ENCODE measurements at places on chromosomes 7 and 10. TPM values are rescaled to one million over a fixed set of nuclear protein-coding genes. Genes with fewer than 3 reads are reported as not detected.

ANKRD30A gene
- not detected for total RNA-seq

GOLGA7B gene
- 0.55 TPM for total RNA-seq

BMPER gene
- 2.1 TPM for total RNA-seq

DNA sequence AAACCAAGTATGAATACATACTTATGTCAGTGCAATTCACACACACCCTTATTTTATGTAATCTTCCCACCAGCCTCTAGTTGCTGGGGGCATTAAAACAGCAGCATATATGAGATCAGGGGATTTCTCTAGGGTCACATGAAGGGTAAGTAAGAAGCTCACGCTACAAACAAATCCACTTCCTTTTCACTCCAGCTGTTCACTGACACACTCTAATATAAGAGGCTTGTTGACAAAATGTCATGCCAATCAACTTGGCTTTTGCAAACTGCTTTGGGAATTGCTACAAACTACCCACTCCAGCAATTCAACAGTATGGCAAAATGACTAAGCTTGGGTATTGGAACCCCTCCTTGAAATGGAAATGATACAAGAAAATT, 10.3 kb downstream of the FAM3C start:
- H3K36me3 ChIP-seq: no peaks in the 10 kb centered on the region
- no peak for DNase-seq
- no peak overlapping the region for H3K4me3 ChIP-seq
- peaks cover 6% of the 10 kb centered on the region for H3K4me1 ChIP-seq
- no peak overlapping the region for H3K27ac ChIP-seq

DNA sequence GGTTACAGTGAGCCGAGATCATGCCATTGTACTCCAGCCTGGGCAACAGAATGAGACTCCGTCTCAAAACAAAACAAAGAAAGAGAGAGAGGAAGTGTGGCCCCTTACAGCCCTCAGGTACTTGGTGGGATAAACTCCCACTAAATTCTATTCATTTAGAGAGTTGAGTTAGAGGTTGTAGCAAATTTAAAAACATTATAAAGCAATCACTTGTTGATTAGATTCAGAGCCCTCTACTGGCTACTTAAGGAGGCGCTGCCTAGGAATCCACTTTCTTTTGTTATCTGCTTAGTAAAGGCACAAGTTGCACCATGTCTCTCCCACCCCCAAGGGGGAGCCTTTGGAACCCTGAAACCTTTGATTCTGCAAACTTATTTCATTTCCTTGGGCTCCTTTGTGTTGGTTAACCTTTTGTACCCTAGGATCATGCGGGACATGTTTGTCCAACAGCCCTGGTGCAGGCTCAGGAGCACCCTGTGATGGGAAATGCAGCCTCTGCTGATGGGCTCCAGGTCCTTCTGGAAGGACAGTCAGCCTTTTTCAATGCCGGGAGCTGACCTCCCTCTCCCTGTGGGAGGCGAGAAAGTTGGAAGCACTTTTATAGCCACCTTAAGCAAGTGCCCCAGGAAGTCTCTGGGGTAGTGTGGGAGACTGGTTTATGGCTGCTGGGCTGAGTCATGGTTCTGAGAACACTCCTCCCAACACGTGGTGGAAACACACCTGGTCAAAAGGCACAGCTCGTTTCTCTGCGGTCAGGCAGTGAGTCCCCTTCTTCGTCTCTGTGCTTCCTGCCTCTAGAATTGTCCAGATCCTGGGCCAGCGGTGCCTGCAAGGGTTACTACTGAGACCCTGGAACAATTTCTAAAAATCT, 2.3 kb downstream of the HKDC1 start:
- no peak for DNase-seq
- no peaks in the 10 kb centered on the region for H3K4me1 ChIP-seq
- peaks cover 9% of the 10 kb centered on the region for H3K27me3 ChIP-seq
- no peak overlapping the region for H3K27ac ChIP-seq
- no peaks in the 10 kb centered on the region for H3K36me3 ChIP-seq

DNA sequence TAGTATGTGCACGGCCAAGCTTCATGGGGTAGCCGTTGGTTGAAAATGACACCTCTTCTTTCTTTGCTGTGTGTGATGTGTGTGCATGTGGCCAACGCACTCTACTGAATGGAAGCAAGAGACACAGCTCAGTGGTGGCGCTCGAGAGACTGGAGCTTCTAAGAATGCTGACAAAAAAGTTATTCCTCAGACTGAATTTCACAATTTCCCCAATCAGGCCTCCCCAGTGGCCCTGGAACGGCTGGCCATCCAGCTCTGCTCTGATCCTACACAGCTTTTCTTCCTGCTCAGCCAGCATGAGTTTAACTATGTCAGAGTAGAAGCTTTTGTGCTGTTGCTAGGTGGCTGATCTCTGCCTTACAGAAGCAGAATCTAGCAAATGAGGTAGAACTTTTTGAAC, 186.7 kb upstream of the PLXDC2 start:
- DNase-seq: peak; percentile 86
- no peak overlapping the region for H3K4me3 ChIP-seq
- no peaks in the 10 kb centered on the region for H3K36me3 ChIP-seq
- H3K4me1 ChIP-seq: no peaks in the 10 kb centered on the region
- no peaks in the 10 kb centered on the region for H3K27me3 ChIP-seq
- H3K27ac ChIP-seq: no peak overlapping the region

GRCh38 chr7:28078036-28078901, 102.3 kb downstream of the JAZF1 start:
- H3K27me3 ChIP-seq: no peaks in the 10 kb centered on the region
- H3K4me3 ChIP-seq: no peak overlapping the region
- H3K4me1 ChIP-seq: peaks cover 54% of the 10 kb centered on the region
- no peaks in the 10 kb centered on the region for H3K36me3 ChIP-seq
- DNase-seq: no peak
- H3K27ac ChIP-seq: peak overlapping the region; percentile 53

DNA sequence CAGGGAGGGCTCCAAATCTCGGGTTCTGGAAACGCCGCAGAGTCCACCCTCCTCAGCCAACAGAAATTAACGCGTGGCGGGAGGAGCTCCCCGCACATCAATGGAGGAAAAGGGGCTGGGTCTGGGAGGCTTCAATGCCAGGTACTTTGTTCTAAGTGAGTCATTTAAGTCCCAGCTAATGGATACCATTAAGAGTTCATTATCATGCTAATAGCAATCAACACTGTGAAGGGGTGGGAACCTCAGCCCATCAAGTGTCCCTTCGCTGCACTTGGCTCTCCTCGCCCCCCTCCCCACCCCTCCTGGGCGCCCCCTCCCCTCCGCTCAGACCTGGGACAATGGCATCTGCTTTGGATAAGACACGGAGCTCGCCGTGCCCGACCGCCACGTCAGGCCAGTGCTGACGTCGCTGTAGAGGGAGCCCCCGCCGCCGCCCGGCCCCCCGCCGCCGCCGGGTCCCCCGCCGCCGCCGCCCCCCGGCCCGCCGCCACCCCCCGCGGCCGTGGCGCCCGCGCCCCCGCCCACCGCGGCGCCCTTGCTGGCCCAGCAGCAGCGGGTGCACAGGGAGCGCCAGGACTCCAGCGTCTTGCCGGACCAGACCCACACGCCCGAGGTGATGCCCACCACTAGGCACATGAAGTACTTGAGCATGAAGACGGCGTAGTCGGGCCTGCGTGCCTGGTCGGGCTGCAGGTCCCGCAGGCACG, 2.9 kb downstream of the FZD8 start:
- no peak for DNase-seq
- H3K4me1 ChIP-seq: no peaks in the 10 kb centered on the region
- H3K27ac ChIP-seq: peak overlapping the region; percentile 65
- H3K4me3 ChIP-seq: peak overlapping the region; percentile 38

DNA sequence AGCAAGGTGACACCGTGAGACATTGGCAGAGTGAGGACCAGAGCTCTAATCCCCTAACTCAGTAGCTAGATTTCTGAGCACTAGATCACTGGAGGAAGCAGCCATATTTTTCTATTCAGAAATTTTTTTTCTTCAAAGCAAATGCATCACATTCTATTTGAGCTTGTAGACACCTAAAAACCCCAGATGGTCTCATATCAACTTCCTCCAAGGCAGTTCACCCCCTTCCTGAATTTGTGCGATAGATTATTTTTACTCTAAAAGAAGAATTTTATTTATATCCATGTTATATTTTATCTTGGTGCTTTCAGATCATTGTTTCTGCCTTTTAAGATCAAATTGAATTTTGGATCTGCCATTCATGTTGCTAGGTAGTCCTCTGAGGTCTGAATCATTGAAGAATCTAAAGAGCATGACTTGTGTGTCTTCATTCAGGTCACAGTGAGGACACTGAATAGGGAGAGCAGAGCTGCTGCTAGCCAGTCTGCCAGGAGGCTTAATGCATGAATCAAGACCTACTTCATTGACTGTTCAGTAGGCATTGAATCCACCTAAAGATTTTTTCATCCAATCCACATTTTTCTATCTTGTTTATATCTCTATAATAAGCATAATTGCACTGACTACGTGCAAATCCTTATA, 92.9 kb upstream of the LRRTM3 start:
- H3K36me3 ChIP-seq: no peaks in the 10 kb centered on the region
- H3K27me3 ChIP-seq: no peaks in the 10 kb centered on the region
- DNase-seq: no peak
- no peak overlapping the region for H3K4me3 ChIP-seq

DNA sequence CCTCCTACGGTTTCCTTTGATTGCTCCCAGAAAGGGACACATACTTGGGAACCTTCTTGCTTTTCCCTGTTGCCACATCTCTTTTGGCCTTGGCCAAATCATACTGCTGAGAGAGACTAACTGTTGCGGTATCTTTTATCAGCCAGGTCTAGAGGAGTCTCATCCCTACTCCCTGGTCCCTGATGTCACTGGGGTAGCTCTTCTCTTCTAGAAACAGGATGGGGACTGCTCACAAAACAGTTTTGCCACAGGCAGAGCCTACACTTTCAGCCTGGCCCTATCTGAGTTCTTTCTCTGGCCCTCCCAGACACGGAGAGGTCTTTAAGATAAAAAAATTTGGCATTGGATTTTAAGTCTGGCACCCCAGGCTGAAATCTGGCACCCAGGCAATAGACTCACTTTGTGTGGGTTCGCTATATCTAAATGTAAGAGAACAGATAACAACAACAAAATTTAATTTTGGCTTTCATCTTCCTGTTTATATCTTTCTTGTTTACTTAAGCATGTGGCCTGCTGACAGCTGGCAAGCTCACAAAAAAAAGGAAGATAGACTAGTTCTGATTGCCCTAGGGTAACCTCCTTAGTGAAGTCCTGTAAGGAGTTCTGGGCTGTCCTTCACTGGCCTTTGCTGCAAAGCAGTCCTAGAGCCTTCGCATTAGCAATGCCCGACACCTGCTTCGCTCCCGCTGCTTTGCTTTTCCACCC, 228.3 kb upstream of the NPVF start:
- peak; percentile 68 for DNase-seq
- no peak overlapping the region for H3K4me3 ChIP-seq
- no peaks in the 10 kb centered on the region for H3K4me1 ChIP-seq
- peak overlapping the region; percentile 61 for H3K27ac ChIP-seq
- no peaks in the 10 kb centered on the region for H3K27me3 ChIP-seq

GRCh38 chr10:102633287-102633686, 11.0 kb upstream of the TRIM8 start:
- H3K36me3 ChIP-seq: no peaks in the 10 kb centered on the region
- no peak overlapping the region for H3K4me3 ChIP-seq
- H3K27me3 ChIP-seq: no peaks in the 10 kb centered on the region
- DNase-seq: no peak

- no peak for DNase-seq
- no peaks in the 10 kb centered on the region for H3K27me3 ChIP-seq
- no peaks in the 10 kb centered on the region for H3K4me1 ChIP-seq
- H3K27ac ChIP-seq: no peak overlapping the region
- H3K4me3 ChIP-seq: no peak overlapping the region
Measured at GRCh38 chr7:64685091-64685490, 19.2 kb downstream of the ZNF107 start.

DNA sequence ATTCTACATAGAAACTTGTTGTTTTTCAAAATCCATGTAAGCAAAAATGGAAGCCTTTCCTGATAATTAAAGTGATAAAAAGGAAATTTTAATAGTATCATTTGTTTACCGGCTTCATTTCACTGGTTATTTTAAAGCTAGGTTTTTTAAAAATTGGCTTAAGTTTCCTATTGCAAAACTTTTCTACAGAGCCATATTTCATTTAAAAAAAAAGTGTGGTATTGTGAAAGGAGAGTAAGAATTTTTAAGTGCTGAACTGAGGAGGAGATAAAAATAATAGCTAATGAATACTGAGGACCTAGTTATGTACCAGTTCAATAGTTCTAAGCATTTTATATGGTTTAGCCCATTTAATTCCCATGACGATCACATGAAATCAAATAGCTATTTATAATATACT, 172.2 kb upstream of the COL1A2 start:
- no peaks in the 10 kb centered on the region for H3K4me1 ChIP-seq
- no peak overlapping the region for H3K4me3 ChIP-seq
- H3K27ac ChIP-seq: no peak overlapping the region
- DNase-seq: no peak
- H3K27me3 ChIP-seq: no peaks in the 10 kb centered on the region
- H3K36me3 ChIP-seq: no peaks in the 10 kb centered on the region

- no peak overlapping the region for H3K27ac ChIP-seq
- H3K4me1 ChIP-seq: no peaks in the 10 kb centered on the region
- H3K36me3 ChIP-seq: no peaks in the 10 kb centered on the region
- H3K27me3 ChIP-seq: no peaks in the 10 kb centered on the region
- DNase-seq: no peak
Measured at GRCh38 chr7:66169616-66170015, 35.5 kb upstream of the TPST1 start.

GRCh38 chr7:141533149-141533949, 17.9 kb upstream of the AGK start:
- no peak overlapping the region for H3K4me3 ChIP-seq
- DNase-seq: peak; percentile 70
- no peaks in the 10 kb centered on the region for H3K27me3 ChIP-seq
- H3K4me1 ChIP-seq: no peaks in the 10 kb centered on the region
- peak overlapping the region; percentile 50 for H3K27ac ChIP-seq

DNA sequence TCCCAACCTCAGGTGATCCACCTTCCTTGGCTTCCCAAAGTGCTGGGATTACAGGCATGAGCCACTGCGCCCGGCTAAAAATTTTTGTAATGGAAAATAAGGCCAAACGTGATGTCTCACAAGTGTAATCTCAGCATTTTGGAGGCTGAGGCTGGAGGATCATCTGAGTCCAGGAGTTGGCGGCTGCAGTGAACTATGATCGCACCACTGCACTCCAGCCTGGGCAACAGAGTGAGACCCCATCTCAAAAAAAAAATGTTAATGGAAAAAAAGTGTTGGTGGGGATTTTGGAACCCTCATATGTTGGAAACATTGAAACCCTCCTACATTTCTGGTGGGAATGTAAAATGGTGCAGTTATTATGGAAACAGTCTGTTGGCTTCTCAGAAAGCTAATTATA, 2.7 kb upstream of the SRPK2 start:
- H3K4me1 ChIP-seq: peaks cover 11% of the 10 kb centered on the region
- no peak for DNase-seq
- no peaks in the 10 kb centered on the region for H3K27me3 ChIP-seq
- H3K4me3 ChIP-seq: no peak overlapping the region

Measured in sigmoid colon (tissue), 7 donors.